ENCODE measurements at places on chromosomes 3 and 15. TPM values are rescaled to one million over a fixed set of nuclear protein-coding genes. Genes with fewer than 3 reads are reported as not detected.

WDR73 gene
- 17.0 TPM for total RNA-seq

GOLGA8J gene
- not detected for total RNA-seq

RPS27L gene
- 221 TPM for total RNA-seq

PLCH1 gene
- total RNA-seq, result not detected

TM4SF4 gene
- total RNA-seq, result not detected

IL17RE gene
- total RNA-seq, result 1.6 TPM

TP63 gene
- 0.46 TPM for total RNA-seq

UROC1 gene
- 0.15 TPM for total RNA-seq

CPNE9 gene
- not detected for total RNA-seq

DNA sequence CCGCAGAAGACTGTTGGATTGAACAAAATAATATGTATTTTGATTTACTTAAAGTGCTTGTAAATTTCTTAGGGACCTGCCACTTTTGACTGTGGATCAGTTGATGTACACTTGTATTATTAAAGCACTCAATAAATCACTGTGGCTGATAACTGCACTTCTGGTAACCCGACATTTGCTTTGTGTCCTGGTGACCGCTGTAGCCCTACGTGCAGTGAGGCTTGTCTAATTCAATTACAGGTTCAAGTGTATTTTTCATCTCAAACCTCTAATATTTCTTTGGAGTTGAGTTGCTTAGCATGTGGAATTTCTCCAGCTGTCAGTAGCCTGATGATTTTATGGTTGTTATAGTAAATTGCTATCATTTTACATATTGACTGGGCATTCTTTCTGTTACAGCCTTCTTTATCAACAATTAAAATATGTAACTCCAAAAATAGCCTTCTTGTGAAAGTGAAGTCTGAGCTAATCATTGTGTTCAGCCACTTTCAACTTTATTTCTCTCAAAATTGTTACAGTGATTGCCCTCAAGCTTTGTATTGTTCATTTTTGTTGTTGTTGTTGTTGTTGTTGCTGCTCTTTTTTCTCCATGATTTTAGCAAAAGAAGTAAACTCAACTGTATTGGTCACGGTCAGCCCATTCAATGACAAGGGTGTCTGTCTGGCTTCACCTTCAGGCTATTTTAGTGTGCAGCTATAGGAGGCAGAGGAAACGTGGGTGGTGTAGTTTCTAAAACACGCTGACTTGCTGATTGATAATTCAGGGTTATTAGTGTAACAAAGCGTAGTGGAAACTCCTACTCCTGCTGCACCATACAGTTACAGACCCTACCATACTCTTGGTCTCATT, 215.1 kb upstream of the UBE2E1 start:
- DNase-seq, result no peak

DNA sequence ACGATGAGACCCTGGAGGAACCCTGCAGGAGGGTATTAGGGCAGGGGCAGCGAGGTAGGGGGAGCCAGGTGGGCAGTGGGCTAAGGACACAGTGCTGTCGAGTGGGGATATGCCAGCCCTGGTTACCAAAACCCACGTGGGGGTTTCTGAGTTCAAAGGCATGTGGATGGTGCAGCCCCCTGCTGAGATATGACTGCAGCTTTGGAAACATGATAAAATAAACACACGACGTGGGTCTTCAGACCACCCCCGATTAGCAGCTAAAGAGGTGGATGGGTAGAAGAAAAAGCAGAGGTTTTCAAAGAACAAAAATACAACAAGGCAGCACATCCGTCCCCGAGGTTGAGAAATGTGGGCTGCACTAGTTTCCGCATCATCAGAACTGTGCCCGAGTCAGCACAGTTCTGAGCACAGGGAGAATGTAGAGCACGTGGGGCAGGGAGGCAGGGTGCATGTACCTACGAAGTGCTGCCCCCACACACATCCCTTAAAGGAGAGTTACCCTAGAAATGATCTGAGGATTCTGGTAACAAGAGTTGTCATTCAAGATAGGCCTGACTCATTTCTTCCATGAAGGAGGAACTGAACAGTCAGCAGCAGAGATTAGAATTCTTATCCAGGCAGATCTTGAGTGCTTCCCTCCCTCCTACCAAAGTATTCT, 121.3 kb downstream of the RPLP1 start:
- no peak for DNase-seq

DNA sequence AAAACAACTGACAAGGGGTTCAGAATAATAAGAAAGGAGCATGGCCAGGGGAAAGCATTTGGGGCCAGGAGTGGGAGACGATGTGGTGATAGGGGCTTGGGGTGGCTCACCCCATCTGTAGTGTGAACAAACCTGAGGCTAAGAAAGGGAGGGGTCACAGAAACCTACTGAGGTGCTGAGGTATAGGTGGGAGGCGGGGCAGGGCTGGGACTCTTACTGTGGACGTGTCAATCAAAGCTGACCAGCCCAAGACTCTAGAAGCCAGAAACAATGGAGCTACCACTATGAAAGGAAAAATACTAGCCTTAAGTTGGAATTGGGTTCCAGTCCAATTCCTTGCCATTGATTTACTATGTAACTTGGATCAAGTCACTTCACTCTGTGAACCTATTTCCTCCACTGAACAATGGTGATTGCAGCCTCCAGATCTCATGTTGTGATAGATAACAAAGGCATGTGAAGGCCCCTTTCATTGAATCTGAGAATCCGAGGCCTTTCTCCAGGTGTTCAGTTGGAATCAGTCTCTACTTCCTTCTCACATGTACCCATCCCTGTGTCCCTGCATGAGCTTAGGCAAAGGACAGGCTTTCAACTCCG, 260.9 kb upstream of the HES1 start:
- no peak for DNase-seq

DNA sequence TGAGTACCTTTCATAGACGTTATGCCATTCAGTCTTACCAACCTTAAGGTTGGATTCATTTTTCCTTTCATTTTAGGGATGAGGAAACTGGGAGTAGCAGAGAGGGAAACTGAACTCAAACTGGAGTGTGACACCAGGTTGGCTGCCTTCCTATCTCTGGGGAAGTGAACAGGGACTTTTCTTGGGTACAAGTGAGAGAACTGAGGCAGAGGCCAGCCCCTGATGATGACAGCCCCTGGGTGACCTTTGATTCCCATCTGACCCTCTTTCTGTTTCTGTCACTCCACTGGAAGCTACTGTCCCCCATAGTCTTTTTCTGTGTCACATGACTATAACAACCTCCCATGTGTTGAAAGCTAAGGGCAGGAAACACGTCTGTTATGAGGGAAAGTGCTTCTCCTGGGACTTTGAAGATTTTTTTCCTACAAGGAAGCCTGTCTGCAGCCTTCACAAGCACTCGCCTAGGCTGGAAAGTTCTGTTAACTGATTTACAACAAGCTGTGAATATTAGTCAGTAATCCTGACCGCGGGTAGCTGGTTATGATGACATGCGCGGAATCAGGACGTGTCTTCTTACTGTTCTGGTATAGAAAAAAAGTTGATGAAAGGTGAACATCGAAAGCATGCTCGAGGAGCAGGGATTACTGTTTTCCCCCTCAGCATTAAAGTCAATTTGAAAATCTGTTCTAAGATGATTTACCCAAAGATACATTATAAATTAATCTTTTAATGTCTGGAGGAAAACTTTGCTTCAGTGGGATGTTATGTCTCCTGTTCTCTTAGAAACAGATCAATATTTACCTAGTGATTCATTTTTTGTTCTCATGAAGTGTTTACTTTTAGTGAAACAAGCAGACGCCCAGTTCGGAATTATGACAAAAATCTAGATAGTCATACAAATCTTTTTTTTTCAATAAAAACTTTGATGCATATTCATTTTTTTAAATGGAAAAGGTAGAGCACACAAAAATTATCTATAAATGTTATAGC, 31.5 kb downstream of the ABHD2 start:
- no peak for DNase-seq

DNA sequence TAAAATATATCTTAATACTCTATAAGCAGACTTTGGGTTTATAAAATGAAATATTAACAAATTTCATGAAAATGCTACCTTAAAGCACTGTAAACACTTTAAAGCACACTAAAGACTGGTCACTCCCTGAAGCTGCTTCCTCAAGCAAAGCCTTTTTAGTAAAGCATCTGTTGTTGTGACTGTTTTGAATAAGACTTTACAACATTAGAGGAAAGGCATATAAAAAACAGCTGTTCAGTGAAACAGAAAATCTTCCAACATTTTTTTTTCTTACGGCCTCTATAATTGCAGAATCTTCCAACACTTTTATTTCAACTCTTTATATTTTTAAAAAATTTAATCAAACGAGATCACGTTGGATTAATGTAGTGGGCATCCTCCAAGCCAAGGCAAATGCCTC, 48.1 kb downstream of the GRK7 start:
- no peak for DNase-seq

- no peak for DNase-seq
Observed at GRCh38 chr3:4987538-4988296, 8.5 kb downstream of the BHLHE40 start.

DNA sequence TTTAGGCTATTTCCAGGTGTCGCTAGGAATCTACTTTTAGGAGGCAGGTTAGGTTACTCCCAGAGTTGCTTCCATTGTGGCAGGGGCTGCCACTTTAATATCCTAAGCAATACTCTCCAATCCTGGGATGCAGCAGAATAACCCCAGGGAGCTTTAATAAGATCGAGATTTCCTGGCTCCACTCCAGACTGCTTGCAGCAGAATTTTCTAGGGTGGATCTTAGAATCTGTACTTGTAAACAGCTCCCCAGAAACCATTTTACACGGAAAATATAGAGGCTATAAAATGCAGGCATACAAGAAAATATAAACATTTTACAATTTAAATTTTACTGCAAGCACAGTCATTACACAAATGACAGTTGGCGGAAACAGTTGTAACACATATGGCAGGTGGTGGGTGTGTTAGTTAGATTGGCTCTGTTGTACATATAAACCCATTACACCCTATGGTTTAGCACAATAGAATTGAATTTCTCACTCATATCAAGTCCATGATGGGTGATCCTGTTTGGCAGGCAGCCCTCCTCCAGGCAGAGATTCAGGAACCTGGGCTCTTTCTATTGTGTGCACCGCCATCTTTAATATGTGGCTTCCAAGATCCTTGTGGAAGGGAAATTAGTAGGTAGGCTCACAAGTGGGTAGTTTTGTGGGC, 35.0 kb upstream of the TNFAIP8L3 start:
- DNase-seq, result no peak

DNA sequence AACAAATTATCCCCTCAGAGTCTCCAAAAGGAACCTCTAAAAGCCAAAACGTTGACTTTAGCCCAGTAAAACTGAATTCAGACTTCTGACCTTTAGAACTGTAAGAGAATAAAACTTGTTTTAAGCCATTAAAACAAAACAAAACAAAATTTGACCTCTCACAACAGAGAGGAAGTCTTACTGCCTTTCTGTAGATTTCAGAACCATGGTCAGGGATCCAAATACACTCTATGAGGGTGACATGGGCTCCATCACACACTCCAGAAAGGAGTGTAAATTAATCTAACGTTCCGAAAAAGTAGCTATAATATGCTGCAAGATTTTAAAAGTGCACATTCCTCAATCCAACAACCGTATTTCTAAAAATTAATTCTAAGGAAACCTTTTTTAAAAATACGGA, 19.2 kb upstream of the RPL14 start:
- no peak for DNase-seq

DNA sequence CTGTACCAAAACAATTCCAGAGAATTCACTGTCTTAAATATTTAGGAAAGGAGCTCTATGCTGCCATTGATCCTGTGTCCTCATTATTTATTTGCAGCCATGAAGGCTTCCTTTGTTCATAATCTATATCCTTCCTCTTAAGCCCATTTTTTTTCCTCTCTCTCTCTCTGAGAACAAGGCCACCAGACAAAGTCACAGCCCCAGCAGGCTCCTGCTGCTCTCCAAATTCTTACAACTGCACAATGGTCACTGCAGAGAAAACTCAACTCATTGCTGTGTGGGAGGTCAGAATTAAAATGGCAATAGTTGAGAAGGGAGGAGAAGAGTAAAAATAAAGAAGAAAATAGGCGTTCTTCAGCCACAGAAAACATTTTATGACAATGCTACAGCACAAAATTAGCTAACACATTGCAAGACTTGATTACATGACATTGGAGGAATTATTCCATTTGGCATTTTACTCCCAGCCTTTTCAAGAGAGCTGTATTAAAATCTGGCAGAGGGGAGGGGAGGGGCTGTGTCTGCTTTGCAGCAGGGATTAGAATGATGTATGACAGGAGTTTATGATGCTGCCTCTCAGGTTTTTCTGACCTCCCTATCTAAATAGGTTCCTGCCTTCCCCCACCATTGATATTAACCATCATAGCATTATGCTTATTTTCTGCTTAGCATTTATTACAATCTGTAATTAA, 399.7 kb upstream of the THBS1 start:
- DNase-seq, result no peak

GRCh38 chr15:29089731-29090616, 179.6 kb downstream of the NSMCE3 start:
- peak; percentile 72 for DNase-seq

DNA sequence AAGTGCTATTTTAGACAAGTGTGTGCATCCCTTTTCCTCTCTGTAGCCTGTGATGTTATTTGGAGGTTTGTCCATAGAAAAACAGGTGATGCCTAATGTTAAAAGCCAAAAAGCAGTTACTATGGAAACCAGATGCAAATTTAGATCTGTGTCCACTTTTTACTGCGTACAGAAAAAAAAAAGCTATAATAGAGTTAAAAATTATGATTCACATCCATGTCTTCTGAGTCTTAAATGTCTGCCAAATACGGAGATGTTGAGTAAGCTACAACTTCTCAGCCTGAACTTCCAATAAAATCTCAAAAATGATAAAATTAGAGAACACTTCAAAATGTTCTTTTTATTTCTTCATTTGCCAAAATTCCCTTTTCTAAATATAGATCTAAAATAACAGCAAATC, 74.2 kb upstream of the GAP43 start:
- no peak for DNase-seq

GRCh38 chr15:31088672-31089367, 12.7 kb downstream of the TRPM1 start:
- no peak for DNase-seq

GRCh38 chr15:67839499-67839928, 331 bp downstream of the RNU6-1 start:
- DNase-seq, result no peak

DNA sequence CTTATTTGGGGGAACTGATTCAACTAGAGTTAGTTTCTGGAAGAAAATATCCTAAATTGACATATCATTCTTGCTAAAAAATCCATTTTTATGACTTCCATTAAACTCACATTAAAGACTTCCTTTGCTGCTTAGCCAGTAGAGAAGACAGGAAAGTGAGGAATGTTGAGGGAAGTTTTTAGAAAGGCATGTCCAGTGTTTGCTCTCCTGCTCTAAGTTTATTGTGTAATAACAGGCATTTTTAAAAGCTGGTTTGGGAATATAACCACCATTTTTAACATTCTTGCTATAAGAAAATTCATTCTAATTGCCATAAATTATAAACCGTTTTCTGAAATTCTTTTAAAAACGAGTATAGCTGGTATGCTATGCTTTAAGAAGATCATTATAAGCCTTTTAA, 428.0 kb downstream of the RAP2B start:
- DNase-seq, result no peak

All from chondrocyte (in vitro differentiated cells).